ENCODE measurements at places on chromosomes 13 and 19.

DNA sequence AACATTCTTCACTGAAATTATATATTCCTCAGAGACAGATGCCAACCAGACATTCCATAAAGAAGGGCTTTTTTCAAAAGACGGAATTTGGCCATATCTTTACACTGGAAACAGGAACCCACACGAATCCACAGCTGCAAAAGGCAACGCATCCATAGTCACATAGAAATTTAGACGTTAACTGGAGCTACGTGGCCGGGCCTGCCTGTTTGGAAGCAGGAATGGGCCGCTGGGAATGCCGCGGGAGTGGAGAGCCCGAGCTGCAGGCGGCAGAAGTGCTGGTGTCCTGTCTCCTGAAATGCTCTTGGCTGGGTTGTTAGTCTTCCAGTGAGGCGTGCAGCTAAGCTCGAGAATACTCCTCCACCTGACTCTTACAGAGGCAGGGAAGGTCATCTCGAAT, 122.2 kb downstream of the KL start:
- DNase-seq: no peak

DNA sequence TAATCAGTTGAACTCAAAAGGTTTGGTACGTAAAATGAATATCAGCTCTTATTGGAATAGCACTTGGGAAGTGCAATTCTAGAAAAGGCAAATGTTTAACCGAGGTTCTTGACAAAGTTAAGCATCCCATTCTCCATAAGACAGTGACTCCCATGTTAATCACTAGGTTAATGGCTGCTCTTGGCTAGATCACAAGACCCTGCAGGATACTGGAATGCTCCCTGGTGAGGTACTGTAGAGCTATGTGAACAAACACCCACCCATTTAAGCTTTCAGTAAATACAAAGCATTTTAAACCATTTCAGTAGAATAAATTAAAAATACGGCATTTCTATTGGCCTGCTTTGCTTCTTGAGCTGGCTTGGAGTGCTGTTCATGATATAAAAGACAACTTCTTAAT, 56.5 kb downstream of the TDRD3 start:
- no peak for DNase-seq

DNA sequence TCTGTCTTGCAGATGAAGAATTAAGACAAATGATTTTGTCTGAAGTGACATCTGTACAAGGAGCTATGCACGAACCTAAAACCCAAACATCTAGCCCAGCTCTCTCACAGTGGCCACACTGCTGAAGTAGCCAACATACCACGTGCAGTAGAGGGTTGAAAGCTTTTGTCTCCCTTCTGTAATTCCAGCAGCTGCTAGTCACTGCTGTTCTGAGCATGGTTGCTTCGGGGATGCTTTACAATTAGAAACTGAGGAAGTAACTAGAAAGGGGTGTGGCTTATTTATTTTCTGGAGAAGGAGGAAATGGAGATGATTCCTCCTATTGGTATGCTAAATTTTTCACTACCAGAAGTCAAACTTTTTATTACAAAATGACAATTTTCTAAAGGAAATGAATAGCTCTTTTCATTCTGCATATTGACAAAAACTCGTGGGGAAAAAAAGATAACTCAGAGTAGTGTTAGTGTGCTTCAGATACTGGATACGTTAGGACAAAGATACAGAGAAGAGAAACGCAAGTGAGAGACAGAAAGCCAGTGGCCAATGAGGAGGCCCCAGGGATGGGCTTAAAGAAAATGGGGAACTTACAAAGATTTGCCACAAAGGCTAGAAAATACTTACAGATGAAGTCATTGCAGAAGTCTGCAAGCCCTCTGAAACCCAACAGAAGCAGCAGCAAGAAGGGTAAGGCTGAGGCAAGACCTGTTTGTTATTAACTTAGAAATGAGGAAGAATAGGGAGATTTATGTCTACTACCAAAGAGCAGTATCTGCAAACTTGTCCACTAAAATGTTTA, 192.7 kb upstream of the MIR17HG start:
- DNase-seq: no peak

DNA sequence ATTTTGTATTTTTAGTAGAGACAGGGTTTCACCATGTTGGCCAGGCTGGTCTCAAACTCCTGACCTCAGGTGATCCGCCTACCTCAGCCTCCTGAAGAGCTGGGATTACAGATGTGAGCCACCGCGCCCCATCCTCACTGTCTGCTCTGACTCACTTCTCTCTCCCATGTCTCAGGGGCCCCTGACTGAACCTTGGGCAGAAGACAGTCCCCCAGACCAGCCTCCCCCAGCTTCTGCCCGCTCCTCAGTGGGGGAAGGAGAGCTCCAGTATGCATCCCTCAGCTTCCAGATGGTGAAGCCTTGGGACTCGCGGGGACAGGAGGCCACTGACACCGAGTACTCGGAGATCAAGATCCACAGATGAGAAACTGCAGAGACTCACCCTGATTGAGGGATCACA, 5.0 kb downstream of the SIGLEC9 start:
- no peak for DNase-seq

DNA sequence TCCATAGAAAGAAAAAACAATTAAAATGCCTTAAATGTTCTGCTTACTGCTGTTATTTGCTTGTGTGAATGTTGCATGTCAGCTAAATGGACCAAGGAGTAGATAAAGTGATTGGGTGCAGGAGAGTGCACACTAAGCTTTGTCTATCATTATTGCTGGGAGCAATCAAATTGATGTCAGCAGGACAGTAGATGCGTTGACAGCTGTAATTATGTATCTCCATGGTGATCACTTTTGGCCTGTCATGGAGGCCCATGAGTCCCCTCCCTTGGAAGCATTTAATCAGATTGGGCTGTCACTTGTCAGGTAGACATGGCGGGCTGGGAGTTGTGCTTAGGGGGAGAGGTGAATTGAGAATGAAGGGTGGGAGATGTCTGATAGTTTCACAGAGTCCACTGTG, 215.3 kb downstream of the PCCA start:
- DNase-seq: no peak
